ENCODE measurements at places on chromosomes 2 and 18. TPM values are rescaled to one million over a fixed set of nuclear protein-coding genes. Genes with fewer than 3 reads are reported as not detected.
A peak's percentile ranks its signal among the peaks of the same experiment; 100 is the strongest.

- no peak overlapping the region for H3K27ac ChIP-seq
- H3K4me3 ChIP-seq, result no peak overlapping the region
- H3K36me3 ChIP-seq, result no peaks in the 10 kb centered on the region
Measured at GRCh38 chr2:238841542-238842164, 6.2 kb upstream of the TWIST2 start.

GRCh38 chr2:10286216-10287037 lies 16.3 kb upstream of the HPCAL1 start:
- no peak for DNase-seq
- H3K4me1 ChIP-seq, result peaks cover 6% of the 10 kb centered on the region
- H3K36me3 ChIP-seq, result no peaks in the 10 kb centered on the region
- no peaks in the 10 kb centered on the region for H3K27me3 ChIP-seq
- H3K4me3 ChIP-seq, result no peak overlapping the region

DNA sequence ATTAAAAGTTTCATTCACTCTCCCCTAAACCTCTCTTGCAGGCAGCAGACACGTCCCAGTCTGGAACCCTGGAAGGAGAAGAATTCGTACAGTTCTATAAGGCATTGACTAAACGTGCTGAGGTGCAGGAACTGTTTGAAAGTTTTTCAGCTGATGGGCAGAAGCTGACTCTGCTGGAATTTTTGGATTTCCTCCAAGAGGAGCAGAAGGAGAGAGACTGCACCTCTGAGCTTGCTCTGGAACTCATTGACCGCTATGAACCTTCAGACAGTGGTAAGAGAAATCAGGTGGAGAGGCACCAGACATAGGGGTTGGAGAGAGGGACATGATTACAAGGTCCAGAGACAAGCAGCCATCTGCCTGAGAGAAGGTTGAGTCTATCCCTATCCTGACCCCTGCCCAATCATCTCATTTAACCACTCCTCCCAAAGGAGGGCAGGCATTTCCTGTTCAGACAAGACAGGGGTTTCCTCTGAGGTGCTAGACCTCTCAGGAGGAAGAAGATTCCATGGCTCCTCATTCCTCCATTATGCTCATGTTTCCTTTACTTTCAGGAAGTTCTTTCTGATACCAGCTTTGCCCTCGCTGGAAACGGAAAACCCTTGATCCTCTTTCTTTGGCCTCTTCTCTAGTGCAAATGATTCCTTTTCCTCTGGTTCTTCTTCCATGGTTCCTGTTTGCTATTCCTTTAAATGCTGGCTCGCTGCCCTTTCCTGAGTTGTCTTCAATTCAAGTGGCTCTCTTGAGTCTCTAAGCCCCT lies 15.1 kb downstream of the PLCD4 start:
- H3K4me1 ChIP-seq, result no peaks in the 10 kb centered on the region
- no peak for DNase-seq
- H3K27ac ChIP-seq, result no peak overlapping the region
- H3K36me3 ChIP-seq, result no peaks in the 10 kb centered on the region
- no peak overlapping the region for H3K4me3 ChIP-seq

- peaks cover 6% of the 10 kb centered on the region for H3K4me1 ChIP-seq
- no peaks in the 10 kb centered on the region for H3K27me3 ChIP-seq
- H3K36me3 ChIP-seq, result no peaks in the 10 kb centered on the region
- DNase-seq, result no peak
- peak overlapping the region; percentile 91 for H3K27ac ChIP-seq
- peak overlapping the region; percentile 38 for H3K4me3 ChIP-seq
Measured at GRCh38 chr2:74439803-74440377, 1.8 kb downstream of the RTKN start.

- no peak overlapping the region for H3K27ac ChIP-seq
- no peak overlapping the region for H3K4me3 ChIP-seq
- no peak for DNase-seq
- no peaks in the 10 kb centered on the region for H3K27me3 ChIP-seq
Measured at GRCh38 chr2:174546519-174547506, 50.8 kb downstream of the WIPF1 start.

GRCh38 chr2:203707530-203707929 lies 1.1 kb downstream of the CD28 start:
- H3K4me1 ChIP-seq, result no peaks in the 10 kb centered on the region
- no peak for DNase-seq
- H3K36me3 ChIP-seq, result no peaks in the 10 kb centered on the region
- no peak overlapping the region for H3K27ac ChIP-seq
- H3K4me3 ChIP-seq, result no peak overlapping the region

- no peak overlapping the region for H3K27ac ChIP-seq
- DNase-seq, result no peak
- H3K36me3 ChIP-seq, result no peaks in the 10 kb centered on the region
- H3K27me3 ChIP-seq, result no peaks in the 10 kb centered on the region
- no peaks in the 10 kb centered on the region for H3K4me1 ChIP-seq
- H3K4me3 ChIP-seq, result no peak overlapping the region
Measured at GRCh38 chr2:102522890-102523289, 49.9 kb downstream of the SLC9A4 start.

GRCh38 chr2:73033142-73033765 lies 38.3 kb downstream of the SFXN5 start:
- H3K27me3 ChIP-seq, result no peaks in the 10 kb centered on the region
- no peaks in the 10 kb centered on the region for H3K4me1 ChIP-seq
- H3K4me3 ChIP-seq, result no peak overlapping the region
- no peak overlapping the region for H3K27ac ChIP-seq
- H3K36me3 ChIP-seq, result no peaks in the 10 kb centered on the region

GRCh38 chr2:102086150-102086872 lies 56.2 kb upstream of the IL1R1 start:
- H3K4me3 ChIP-seq, result no peak overlapping the region
- no peak overlapping the region for H3K27ac ChIP-seq
- no peaks in the 10 kb centered on the region for H3K4me1 ChIP-seq
- no peaks in the 10 kb centered on the region for H3K27me3 ChIP-seq
- DNase-seq, result no peak

DNA sequence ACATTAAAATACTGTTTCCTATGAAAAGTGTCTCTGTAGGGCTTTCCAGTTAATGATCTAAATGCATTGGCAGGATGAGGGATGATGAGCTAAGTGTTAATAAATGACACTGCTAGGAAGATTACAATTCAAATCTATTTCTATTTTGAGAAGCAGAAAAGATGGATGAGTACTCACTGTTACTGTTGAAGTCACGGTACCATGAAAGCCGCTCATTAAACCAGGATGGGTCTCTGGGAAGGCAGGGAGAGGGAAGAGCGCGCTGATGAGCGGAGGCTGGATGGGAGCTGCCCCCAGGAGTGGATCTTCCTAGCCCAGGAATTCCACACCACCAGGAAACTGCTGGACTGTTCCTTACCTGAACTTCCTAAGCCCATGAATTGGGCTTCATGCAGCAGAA lies 27.1 kb upstream of the TXNDC2 start:
- H3K27me3 ChIP-seq, result no peaks in the 10 kb centered on the region
- no peak for DNase-seq
- H3K4me3 ChIP-seq, result no peak overlapping the region

DNA sequence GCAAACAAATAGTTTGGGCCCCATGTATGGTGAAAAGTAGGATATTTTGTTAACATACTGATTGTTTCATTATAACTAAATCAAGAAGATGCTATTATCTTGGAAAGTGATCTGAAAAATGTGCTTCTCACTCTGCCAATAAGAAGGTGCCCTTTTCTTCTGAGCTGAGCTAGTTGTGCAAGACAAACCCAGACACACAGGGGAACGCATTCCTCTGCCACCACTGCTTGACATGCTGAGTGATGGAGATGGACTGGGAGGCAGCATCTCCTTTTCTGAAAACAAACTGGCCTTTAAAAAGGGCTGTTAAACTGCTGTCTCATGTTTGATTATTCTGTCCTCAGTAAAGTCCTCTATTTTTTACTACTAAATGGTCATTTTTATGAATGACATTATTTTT lies 1989.9 kb upstream of the CELF4 start:
- no peaks in the 10 kb centered on the region for H3K4me1 ChIP-seq
- H3K27me3 ChIP-seq, result no peaks in the 10 kb centered on the region
- H3K4me3 ChIP-seq, result no peak overlapping the region
- no peak overlapping the region for H3K27ac ChIP-seq

DNA sequence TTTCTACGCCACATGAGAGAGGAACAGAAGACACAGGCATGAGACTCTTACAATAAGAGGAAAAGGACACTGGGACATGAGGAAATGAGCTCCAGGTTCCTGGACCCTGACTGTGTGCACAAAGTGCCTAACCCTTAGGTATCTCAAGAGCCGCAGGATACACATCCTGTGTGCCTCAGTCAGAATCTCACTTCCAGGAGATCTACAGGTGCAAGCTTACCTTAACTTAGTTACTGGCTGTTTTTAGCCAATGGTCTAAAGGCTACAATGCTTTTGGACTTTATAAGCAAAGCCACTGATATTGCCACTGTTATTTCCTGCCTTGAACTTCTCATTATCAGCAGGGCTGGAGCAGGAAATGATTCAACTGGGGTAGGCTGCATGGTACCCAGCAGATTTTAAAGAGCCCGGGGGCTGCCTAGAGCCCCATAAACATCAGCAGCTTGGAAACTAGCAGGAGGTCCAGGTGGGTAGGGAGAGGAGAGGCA lies 254.4 kb downstream of the ZNF521 start:
- H3K27me3 ChIP-seq, result peaks cover 3% of the 10 kb centered on the region
- no peak for DNase-seq
- H3K36me3 ChIP-seq, result no peaks in the 10 kb centered on the region
- no peak overlapping the region for H3K27ac ChIP-seq
- no peaks in the 10 kb centered on the region for H3K4me1 ChIP-seq

DNA sequence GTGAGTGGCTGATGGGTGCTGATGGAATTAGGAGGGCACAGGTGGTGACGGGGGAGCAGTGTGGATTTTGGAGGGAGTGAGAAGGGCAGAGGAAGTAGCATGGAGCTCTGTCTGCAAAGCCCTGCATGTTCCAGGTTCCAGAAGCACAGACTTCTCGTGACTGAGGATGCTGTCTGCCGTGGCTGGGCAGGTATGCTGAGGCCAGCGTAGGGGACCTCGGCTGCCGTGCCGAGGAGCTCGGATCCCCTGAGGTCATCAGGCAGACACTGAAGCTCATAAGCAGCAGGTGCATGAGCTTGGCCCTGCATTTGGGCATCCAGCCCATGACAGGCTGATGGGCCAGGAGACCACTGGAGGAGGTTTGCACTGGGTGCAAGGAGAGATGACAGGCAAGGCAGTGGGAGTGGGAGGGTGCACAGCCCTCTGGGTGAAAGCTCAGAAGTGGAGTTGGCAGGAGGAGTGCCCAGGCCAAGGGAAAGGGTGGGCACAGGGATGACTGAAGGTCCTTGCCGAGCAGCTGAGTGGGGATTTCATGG lies 215.3 kb downstream of the SH3RF3 start:
- H3K36me3 ChIP-seq, result no peaks in the 10 kb centered on the region
- no peaks in the 10 kb centered on the region for H3K27me3 ChIP-seq
- no peak overlapping the region for H3K27ac ChIP-seq
- H3K4me3 ChIP-seq, result no peak overlapping the region

GRCh38 chr2:213696442-213696841 lies 412.2 kb downstream of the SPAG16 start:
- DNase-seq, result no peak
- no peak overlapping the region for H3K27ac ChIP-seq
- no peaks in the 10 kb centered on the region for H3K27me3 ChIP-seq
- no peak overlapping the region for H3K4me3 ChIP-seq

DNA sequence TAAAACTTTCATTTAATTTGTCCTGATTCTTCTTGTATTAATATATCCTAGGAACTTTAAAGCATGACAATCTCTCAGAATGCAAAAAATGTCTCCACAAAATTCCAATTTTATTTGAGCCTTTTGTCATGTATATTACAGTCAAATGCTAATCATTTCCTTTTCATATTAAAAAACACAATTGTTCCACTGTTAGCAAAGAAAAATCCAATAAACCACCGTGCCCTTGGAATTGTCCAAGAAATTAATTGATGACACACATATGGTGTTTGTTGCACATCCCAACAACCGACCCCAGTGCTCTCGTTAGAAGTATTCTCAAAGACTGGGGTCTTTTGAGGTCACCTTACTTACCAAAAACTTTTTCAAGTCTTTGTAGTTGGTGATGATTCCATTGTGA lies 28.1 kb downstream of the GFPT1 start:
- no peak overlapping the region for H3K27ac ChIP-seq
- H3K4me3 ChIP-seq, result no peak overlapping the region
- H3K36me3 ChIP-seq, result no peaks in the 10 kb centered on the region
- no peak for DNase-seq
- H3K27me3 ChIP-seq, result no peaks in the 10 kb centered on the region
- no peaks in the 10 kb centered on the region for H3K4me1 ChIP-seq

DNA sequence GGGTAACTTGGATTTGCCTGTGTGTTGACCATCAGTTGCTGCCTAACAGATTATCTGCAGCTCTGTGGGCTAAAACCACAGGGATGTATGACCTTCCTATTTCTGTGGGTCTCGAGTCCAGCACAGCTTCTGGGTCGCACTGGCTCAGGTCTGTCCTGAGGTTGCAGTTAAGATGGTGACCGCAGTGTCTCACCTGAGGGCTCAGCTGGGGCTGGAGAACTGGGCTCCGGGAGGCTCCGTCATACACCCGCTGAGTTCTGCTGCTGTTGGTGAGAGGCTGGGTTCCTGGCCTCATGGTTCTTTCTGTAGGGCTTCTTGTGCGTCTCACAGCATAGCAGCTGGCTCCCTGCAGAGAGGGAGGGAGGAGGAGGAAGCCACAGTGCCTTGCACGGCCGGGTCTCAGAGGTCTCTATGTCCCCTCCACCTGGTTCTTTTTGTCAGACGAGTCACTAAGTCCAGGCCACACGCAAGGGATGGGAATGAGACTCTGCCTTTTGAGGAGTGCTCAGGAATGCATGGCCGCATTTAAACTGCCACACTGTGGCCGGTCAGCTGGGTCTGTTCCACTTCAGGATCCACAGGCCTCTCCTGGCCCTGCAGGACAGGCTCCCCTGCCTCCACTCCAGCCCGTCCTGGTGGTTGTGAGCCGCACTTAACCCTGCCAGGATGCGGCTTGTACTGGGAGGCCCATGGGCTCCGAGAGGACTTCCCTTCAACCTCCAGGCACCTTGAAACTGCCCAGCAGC lies 67.2 kb downstream of the ADI1 start:
- no peaks in the 10 kb centered on the region for H3K4me1 ChIP-seq
- no peak for DNase-seq
- no peaks in the 10 kb centered on the region for H3K36me3 ChIP-seq
- H3K27ac ChIP-seq, result no peak overlapping the region
- H3K27me3 ChIP-seq, result no peaks in the 10 kb centered on the region

DNA sequence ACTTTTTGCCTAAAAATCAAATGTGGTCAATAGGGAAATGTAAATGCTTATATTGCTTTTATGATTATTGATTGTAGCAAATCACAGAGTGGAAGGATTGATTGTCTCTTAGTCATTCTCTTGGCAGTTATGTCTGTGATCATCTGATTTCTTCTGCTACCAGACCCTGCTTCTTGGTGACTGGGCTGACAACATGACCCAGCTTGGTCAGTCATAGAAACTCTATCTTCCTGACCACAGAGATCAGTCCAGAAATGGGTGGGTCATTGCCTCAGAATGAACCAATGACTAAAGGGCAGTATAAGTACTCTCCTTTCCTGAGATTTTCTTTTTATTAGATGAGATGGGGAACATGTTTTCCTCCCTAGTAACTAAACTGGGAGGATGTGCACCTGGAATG lies 87.6 kb downstream of the MAIP1 start:
- DNase-seq, result no peak
- no peak overlapping the region for H3K27ac ChIP-seq
- H3K27me3 ChIP-seq, result no peaks in the 10 kb centered on the region
- H3K4me1 ChIP-seq, result no peaks in the 10 kb centered on the region

Gene ANKRD30BL
- 3.0 TPM for total RNA-seq

Gene GMCL1
- total RNA-seq, result 16.4 TPM

Gene HRH4
- not detected for total RNA-seq

Gene CFAP53
- 0.59 TPM for total RNA-seq

Gene DLX1
- not detected for total RNA-seq

Gene EPB41L3
- total RNA-seq, result 182 TPM

Gene CACNB4
- 15.4 TPM for total RNA-seq

Gene CABLES1
- total RNA-seq, result 16.2 TPM

Gene UGT1A8
- total RNA-seq, result not detected

Gene MYO5B
- 28.5 TPM for total RNA-seq

Gene UGT1A10
- not detected for total RNA-seq

Gene OLA1
- 40.9 TPM for total RNA-seq

Gene POTEI
- 3.9 TPM for total RNA-seq

Gene GALM
- 22.3 TPM for total RNA-seq

Gene HOXD8
- total RNA-seq, result 30.8 TPM
